ENCODE measurements at places on chromosomes 3 and 15.
A peak's percentile ranks its signal among the peaks of the same experiment; 100 is the strongest.

- no peak for DNase-seq
Observed at GRCh38 chr3:142732066-142732465, 8.2 kb downstream of the TRPC1 start.

GRCh38 chr3:40366203-40367162 is 20.5 kb upstream of the ENTPD3 start:
- no peak for DNase-seq

DNA sequence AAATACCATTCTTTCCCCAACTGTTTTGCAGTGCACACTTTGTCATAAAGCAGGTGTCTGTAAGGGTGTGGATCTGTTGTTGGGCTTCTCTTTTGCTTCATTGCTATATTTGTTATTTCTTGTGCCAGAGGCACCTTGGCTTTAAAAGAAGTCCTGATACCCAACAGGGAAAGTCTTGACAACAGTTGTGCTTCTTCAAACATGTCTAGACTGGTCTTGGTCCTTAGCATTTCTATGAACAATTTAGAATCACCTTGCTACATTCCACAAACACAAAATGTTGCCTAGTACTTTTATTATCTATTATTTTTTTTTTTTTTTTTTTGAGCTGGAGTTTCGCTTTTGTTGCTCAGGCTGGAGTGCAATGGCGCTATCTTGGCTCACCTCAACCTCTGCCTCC is 233.7 kb downstream of the SLCO3A1 start:
- no peak for DNase-seq

GRCh38 chr15:57598346-57598745 is 6.6 kb downstream of the MYZAP start:
- no peak for DNase-seq

GRCh38 chr3:152197937-152198336 is 70.8 kb upstream of the MBNL1 start:
- DNase-seq: no peak

DNA sequence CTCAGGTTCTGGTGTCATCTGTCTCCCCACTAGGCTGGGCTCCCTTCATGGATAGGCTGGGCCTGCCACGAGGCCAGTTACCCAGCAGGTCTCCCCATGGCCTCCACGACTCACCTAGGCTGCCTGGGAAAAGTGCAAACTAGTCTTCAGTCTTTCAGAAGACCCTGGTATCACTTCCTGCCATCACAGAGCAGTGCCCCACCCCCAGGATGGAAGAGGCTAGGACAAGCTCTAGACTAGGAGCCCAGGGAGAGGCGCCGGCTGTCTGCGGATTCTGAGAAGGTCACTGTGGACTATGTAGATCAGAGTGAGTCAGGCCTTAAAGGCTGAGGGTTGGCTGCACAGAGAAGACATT is 63.7 kb downstream of the CORO2B start:
- no peak for DNase-seq

GRCh38 chr3:52188556-52188955 is 9.4 kb upstream of the ALAS1 start:
- DNase-seq: no peak

DNA sequence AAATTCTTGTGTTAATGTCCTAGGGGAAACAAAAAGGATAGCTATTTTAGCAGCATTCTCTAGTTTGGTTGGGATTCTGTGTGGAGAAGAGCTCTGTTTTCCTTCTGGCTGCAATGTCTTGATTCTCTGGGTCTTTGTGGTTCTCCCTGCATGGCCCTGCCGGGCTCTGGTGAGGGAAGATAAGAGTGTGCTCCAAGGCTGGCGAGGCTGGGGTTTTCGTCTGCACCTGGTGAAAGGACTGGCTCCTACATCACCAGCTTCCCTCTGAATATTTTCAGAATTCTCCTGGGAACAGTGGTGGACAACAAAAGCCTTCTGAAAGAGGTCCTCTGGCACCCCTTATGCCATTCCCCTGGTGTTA is 38.1 kb upstream of the SFMBT1 start:
- DNase-seq: no peak

- DNase-seq: no peak
Observed at GRCh38 chr15:66877477-66878271, 175.6 kb downstream of the SMAD6 start.

DNA sequence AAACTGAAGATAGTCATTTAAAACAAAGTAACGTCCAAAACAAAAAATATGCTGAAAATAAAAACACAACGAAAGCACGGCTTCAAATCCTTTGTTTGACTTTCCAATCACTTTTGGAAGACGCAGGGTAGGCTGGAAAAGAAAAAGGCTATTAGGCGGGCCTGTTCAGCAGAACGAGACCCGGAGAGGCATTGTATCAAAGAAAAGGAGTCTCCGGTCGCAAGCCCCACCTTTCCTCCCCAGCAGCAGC is 691 bp downstream of the SENP7 start:
- no peak for DNase-seq

GRCh38 chr3:11001020-11001657 is 8.6 kb downstream of the SLC6A1 start:
- DNase-seq: no peak

DNA sequence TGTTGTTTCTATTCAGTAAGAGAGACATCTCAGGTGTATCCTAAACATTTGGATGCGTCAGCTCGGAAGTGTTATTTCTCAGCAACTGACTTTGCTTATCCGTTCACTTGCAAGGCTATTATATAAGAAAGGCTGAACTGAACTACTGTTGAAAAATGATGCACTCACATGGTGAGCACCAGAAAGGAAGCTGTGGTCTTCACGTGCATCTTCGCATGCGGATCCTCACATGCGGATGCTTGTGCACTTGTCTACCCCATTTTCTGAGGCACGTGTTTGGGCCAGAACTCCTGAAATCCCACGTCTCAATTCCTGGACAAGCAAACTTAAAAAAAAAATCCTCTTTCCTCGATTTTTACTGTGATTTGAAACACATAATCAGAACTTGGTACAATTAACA is 63.2 kb downstream of the PDZRN3 start:
- DNase-seq: no peak

DNA sequence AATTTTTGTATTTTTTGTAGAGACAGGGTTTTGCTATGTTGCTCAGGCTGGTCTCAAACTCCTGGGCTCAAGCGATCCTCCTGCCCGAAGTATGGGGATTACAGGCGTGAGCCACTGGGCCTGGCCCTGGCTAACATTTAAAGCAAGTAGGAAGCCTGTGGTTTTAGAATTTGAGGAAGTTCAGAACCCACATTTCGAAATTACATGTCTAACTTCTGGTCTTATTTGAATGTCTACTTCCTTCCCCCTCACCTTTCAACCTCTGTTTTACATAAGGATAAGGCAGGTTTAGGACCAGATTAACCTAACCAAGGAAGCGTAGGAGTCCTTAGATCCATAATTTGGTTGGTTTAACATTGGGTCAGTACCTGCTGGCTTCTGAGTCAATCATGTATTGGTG is 120.5 kb upstream of the PROK2 start:
- DNase-seq: peak; percentile 50

- DNase-seq: no peak
Observed at GRCh38 chr3:186440891-186441290, 78.9 kb upstream of the DGKG start.

DNA sequence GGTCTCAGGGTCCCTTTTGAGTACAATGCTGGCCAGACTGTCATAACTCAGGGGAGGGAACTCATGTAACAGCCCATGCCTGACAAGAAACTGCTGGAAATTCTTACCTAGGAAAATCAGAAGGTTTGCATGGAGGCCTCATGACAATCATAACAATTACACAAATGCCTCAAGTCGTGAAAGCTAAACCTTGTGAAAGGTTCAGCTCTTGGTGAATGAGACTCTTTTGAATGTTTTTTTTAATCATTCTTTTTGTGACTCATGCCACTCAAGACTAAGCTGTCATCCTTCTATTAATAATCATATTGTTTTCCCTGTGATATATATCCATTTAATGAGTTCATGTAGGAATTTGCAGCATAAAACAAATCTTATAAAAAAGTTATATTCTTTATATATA is 61.4 kb upstream of the LEKR1 start:
- no peak for DNase-seq

DNA sequence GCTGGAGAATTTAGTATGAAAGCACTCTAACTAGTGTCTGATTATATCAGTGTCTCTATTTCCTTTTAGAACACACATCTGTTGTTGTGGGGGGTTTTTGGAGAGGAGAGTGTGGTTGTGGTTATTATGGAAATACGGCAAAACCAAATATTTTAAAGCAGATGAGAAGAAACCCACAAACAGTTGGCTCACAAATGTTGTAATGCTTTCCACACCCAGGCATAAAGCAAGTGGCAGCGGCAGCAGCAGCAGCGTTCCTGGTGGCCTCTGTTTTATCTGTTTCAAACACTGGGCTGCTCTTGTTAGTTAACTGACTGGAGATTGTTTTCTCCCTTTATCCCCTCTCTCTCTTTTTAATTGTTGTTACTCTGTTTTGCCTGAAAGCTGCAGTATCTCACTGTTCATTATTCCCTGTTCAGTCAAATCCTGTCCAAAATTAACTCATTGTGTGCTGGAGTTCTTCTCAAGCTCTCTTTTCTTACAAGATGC is 1045.5 kb upstream of the NR2F2 start:
- no peak for DNase-seq

- DNase-seq: no peak
Observed at GRCh38 chr15:74397239-74398068, 30.0 kb upstream of the CYP11A1 start.

- no peak for DNase-seq
Observed at GRCh38 chr15:62906627-62907026, 135.9 kb upstream of the TPM1 start.

DNA sequence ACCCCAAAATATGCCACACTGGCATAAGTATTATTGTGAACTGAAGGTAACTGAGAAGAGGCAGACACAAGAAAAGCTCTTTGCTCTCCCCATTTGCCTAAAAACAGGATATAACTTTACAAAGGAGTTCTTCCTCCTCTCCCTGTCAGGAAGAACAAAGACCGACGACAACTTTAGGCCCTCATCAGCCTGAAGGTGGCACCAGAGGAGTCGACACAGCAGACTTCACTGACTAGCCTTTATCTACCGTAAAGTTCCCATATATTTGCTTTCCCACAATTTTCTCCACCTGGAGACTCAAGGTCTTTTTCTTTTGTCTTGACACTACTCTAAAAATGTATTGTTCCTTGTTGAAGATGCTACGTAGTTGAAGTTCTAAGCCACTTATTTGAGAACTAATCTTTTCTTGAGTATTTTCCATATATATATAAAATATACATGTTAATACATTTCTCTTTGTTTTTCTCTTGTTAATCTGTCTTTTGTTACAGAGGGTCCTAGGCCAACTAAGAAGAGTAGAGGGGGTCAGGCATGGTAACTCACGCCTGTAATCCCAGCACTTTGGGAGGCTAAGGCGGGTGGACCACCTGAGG is 16.2 kb upstream of the XIRP1 start:
- peak; percentile 30 for DNase-seq

- no peak for DNase-seq
Observed at GRCh38 chr3:189786479-189787064, 155.4 kb downstream of the TP63 start.

DNA sequence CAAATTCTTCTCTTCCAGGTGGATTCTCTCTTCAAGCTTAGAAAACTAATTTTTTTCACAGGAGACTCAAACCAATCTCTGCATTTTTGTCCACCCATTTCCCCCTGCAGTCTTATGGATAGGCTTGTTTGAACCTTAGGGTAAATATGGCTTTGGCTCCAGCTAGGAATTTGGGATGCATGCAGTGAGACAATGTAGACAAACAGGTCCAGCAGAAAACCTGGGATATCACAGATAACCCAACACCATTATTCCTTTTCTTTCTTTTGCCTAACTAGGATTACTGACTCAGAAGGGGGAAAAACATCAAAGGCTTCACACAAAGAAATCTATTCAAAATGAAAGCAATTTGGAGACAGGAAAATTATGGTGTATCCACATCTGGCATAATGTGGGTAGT is 11.2 kb upstream of the SEMA5B start:
- no peak for DNase-seq

DNA sequence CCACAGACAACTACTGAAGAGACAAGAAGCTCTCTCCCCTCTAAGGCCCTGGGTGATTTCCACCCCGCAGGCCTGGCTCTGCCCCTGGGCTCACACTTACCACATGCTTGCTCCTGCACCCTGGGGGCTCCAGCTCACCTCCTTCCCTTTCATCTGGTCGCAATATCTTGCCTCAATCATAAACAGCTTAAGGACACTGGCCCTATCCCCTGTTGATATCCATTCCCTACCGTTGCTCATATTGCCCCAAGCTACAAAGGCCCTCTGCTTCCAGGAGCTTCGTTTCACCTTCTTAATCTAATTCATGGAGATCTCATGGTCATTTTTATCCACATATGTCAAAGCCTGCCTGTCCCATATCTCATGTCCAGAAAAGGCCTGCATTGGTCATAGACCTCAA is 46.0 kb upstream of the TSEN2 start:
- no peak for DNase-seq

DNA sequence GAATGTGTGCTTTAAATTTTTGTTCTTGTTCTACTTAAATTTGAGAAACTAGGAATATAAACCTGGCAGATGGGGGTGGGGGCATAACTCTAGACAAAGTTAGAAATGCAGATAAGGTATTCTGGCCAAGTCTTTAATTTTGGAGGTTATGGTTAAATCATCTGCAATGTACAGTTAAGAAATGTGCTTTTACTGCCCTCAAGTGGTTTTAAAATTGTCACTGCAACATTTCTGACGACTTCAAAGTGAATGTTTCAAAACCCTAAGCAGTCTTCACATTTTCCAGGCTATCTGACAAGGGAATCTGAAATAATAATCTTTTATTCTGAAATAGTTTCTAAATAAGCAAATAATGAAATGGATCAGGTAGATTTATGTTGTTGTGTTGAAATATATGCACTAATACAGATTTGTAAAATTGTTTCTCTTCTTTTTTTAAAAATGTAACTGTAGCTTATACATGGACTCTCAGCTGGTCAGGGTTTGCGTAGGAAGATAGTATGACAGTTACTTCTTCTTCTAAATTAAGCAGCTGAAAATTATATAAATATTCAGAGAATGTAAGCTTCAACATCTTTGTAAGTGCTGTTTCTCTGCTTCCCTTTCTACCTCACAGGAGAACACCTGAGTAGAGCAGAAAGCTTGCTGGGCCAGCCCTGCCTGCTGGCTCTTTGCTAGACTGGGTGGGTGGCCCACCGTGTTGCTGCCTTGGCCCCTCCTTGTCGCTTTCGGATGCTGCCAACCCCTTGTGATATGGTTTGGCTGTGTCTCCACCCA is 45.0 kb downstream of the SUCNR1 start:
- DNase-seq: peak; percentile 5

- DNase-seq: no peak
Observed at GRCh38 chr3:189941125-189941524, 179.6 kb downstream of the P3H2 start.

All from GM18507 (cell line).